ENCODE measurements at places on chromosomes 13 and 19.

DNA sequence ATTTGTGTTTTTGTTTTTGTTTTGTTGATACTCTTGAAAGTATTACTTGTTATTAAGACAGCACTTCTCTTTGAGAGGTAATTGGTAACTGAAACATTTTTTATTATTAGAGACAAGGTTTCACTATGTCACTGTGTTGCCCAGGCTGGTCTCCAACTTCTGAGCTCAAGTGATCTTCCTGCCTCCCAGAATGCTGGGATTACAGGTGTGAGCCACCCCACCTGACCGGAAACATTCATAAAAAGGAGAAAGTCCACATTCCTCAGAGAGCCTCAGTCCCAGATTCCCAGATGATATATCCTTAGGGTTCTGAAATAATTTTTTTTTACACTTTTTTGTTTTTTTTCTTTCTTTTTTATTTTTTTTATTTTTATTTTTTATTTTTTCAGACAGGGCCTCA, 2.7 kb downstream of the CARM1 start:
- no peak for DNase-seq

GRCh38 chr19:42233106-42233505, 9.3 kb downstream of the GSK3A start:
- no peak for DNase-seq

DNA sequence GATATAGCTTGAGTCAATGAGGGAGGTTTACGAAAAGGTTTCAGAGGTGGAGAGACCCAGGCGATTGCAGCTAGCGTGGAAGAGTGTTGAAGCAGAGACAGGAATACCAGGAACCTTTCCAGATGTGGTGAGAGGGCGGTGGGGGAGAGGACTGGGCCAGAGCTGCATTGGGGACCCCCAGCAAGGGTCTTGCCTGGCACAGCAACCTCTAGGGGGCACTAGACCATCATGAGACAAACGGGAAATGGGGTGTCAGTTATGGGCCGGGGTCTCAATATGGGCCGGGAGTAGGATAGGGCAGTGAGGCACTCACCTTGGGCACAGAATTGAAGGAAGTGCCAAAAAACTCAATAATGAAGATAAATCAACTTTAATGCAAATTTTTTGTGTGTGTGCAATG, 2.1 kb upstream of the LRP3 start:
- no peak for DNase-seq

DNA sequence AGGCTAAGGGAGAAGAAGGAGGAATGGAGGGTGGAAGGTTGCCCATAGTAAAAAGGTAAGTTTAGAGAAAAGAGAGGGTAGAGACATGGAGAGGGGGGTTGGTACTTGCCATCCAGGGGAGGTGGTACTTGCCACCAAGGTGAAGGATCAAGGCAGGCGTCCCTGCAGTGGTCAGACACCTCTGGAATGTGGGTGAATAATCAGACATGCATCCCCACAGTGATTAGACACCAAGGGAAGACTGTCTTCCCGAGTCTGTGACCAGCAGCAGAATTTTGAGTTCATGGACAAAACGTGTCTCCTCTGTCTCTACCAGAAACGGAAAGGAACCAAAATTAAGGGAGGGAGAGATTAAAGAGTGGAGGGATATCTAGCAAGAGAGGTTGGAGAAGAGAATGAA, 27.1 kb upstream of the IGFL1 start:
- no peak for DNase-seq

DNA sequence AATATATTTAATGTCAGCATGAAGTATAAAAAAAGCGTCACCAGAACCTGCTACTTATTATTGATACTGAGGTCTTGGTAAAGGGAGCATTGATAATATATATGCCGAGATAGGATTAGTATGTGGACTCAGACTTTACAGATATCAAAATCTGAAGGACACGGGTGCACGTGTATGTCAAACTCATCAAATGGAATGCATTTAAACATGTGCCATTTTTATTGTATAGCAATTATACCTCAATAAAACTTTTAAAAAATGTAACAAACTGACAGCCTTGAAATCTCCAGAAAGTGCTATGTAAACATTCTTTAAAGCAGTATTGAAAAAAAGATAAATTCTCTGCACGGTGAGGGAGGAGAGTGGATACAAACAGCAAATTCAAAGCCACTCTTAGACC, 157.9 kb downstream of the RNF17 start:
- DNase-seq, result no peak

- DNase-seq, result no peak
These were observed 84.5 kb upstream of the IRS2 start for GRCh38 chr13:109870696-109871370.

- DNase-seq, result no peak
These were observed 1.1 kb downstream of the PAF1 start for GRCh38 chr19:39389631-39390414.

- no peak for DNase-seq
These were observed 48.0 kb upstream of the ADGRE5 start for GRCh38 chr19:14333101-14333871.

DNA sequence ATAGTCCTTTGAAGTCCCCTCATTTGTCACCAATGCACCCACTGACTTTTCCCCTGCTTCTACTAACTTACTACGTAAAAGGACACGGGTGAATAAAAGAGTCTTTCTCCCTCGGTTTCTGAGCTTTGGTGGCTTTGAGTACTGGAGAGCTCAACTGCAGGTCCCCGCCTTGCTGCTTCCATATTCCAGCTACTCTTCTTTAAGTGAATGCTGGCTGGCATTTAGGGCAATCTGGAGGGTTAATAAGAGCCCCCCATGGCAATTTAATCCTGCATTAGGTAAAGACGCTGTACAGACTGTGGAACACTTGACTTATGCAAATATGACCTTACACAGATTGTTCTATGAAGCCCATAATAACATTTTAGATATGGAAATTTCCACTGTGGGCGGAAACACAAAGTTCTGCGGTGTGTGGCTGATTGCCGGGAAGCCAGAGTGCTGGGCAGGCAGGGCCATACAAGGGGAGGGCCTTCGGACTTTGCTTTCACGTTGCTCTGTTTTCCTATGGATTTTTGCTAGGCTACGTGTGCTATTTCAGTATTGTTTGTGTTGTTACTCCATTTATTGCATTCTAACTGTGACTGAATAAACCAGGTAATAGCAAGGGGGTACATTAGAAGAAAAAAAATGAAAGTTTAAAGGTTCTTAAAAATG, 97.5 kb downstream of the SLC10A2 start:
- peak; percentile 21 for DNase-seq

Data from NCI-H1048 (cell line).